ENCODE measurements at places on chromosomes 4 and X.

GRCh38 chrX:45765767-45766166 is 565.1 kb upstream of the DIPK2B start:
- DNase-seq = no peak

GRCh38 chr4:70239884-70240591 is 2.4 kb upstream of the CSN3 start:
- DNase-seq = no peak

GRCh38 chrX:124001581-124001980 is 40.1 kb downstream of the STAG2 start:
- DNase-seq = no peak

DNA sequence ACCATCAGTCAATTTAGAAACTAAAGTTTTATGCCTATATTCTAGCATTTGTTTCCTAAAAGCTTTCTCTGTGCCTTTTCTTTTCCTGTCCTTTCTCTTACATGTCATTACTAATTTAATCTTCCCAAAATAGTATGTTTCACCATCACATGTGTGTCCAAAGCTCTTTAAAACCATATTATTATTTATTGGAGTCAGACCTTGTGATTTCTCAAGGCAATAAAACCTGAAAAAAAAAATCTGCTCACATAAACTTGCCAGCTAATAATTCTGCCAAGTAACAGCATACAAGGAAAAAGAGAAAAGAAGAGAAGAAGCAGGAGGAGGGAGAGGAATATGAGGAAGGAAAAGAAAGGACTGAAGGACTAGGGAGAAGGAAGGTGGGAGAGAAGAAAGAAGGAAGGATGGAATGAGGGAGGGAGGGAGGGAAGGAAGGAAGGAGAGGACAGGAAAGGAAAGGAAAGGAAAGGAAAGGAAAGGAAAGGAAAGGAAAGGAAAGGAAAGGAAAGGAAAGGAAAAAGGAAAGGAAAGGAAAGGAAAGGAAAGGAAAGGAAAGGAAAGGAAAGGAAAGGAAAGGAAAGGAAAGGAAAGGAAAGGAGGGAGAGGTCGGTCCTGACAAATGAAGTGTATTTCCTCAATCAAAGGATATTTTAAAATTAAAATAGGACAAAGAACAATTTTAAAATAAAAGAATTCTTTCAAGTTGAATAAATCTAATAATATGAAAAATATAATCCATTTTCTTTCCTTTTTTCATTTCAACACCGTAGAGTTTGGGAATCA is 57.4 kb downstream of the ANTXR2 start:
- DNase-seq = no peak

DNA sequence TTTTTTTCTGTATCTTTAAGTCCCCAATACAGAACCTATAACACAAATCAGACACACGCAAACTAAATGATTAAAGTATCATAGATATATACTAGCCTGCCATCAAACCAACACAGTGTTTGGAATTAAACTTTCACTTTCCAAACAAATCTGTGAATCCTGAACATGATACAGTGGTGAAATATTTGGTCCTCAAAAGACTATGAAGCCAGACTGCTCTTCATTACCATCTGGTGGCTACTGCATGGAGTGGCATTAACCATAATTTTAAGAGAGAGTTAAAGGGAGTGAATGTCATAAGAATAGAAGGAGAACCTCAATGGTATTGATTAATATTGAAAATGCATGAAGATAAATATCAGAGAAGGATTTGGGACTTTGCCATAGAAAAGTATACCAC is 9.2 kb upstream of the GABRA4 start:
- DNase-seq = no peak

- no peak for DNase-seq
These were observed 68.1 kb downstream of the DIAPH2 start for GRCh38 chrX:96752781-96753180.

- DNase-seq = no peak
These were observed 130.1 kb downstream of the PDE5A start for GRCh38 chr4:119498527-119498926.

DNA sequence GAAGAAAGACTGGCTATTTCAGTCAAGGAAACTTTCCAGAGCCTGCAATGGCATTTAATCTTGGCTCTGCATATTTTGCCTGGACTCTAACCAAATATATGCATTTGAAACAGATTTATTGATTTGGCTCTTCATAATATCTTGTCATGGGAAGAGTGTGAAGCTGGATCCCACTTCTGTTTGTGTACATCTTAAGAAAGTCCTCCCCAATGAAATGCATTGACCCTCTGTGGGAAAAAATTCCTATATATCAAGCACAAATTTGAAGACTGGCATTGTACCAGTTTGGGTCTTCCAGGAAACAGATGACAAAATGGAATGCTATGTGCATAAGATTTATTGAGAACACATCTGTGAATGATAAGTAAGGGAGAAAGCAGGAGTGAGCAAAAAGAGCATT is 897.3 kb upstream of the TENM3 start:
- DNase-seq = no peak

DNA sequence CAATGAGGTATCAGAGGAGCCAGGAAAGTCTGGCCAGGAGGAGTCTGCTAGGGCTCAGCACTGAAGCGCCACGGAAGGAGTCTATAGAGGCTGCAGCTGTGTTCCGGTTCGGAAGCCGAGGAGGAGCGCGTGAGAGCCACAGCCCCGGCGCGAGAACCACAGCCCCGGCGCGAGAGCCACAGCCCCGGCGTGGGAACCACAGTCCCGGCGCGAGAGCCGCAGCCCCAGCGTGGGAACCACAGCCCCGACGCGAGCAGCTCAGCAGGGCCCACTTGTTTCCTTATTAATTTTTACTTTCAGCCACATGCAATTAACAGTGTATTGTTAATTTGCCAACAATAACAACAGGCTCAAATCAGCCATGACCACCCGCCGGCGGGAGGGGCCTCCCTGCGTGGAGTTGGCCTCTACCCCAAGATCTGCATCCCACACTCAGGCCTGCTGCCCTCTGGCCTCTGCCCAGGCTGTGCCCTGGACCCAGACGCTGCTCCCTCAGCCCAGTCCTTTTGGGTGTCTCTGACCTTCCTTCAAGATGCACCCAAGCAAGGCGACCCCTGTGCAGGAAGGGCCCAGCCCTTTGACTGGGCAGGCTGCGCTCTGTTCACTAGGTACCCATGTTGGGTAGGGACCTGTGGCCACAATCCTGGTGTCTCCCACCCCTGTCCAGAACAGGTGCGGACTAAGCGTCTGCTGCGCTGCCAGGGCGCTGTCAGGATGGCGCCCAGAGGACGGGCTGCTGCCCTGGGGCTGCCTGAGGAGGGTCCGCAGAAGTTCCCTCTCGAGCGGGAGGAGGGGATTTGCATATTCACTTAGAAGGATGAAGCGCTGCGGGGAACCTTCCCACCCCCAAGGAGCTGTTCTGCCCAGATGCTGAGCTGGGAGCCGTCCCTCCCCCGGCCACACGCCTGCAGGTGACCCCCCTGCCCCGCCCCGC is 113.8 kb downstream of the ADRA2C start:
- no peak for DNase-seq

DNA sequence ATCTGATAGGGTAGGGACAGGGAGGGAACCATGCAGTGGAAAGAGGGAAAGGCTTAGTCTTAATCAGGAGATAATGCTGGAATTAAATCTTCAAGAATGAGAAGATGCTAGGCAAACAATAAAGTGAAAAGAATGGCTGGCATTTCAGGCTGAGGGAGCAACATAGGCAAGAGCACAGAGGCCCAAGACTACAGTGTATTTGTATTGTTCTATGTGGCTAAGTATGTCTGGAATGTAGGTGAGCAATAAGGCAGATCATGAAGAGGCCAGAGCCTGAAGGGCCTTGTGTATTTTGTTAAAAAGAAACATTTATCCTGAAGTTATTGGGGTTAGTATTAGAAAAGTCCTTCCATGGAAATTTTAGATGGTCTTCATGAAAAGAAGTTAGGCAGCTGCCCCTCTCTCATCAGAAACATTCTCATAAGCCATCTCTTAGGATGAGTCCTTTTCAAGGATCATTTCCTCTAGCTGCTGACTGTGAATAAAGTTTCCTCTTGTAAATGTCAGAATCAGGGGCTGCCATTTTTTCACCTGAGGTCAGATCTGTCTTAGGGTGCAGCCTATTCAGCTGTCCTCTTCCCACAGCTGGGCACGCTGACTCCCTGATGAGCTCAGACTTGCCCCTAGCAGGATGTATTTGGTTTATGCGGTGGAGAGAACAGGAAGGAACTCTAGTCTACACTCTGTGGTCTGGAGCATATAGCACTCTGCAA is 46.3 kb downstream of the ATP10D start:
- no peak for DNase-seq

DNA sequence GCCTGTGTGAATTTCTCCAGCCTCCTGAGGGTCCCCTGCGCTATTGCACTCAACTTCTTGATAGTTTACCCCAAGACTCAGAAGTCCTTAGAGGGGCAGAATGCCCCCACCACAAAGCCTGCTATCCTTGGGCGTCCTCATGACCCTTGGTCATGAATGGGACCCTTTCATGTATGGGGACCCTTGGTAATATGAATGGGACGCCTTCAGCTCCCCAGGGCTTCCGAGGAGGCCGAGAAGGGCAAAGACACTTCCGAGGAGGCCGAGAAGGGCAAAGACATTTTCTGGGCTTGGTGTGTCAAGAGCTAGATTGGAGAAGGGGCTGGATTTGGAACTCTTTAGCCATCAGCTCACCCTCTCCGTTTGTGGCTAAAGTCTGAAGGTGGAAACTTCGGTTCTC is 8.6 kb downstream of the SHOX start:
- DNase-seq = no peak

DNA sequence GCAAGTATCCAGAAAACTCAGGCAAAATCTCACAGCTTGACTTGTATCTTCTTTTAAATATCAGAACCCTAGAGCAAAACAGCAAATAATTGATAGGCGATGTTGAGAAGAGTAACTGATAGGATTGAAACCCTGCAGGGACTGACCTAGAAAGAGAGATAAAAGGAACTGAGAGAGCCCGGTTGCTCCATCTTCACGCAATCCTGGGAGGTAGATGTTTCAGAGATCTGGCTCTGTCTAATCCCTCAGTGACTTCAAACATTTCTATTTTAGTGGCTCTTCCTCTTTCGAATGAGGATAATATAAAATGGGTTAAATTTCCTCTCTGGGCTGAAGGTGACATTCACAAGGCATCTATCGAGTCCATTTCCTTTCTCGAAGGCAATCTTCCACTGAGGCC is 39.3 kb upstream of the RPL34 start:
- no peak for DNase-seq

- DNase-seq = no peak
These were observed 576.5 kb upstream of the CPXCR1 start for GRCh38 chrX:88170553-88170952.

DNA sequence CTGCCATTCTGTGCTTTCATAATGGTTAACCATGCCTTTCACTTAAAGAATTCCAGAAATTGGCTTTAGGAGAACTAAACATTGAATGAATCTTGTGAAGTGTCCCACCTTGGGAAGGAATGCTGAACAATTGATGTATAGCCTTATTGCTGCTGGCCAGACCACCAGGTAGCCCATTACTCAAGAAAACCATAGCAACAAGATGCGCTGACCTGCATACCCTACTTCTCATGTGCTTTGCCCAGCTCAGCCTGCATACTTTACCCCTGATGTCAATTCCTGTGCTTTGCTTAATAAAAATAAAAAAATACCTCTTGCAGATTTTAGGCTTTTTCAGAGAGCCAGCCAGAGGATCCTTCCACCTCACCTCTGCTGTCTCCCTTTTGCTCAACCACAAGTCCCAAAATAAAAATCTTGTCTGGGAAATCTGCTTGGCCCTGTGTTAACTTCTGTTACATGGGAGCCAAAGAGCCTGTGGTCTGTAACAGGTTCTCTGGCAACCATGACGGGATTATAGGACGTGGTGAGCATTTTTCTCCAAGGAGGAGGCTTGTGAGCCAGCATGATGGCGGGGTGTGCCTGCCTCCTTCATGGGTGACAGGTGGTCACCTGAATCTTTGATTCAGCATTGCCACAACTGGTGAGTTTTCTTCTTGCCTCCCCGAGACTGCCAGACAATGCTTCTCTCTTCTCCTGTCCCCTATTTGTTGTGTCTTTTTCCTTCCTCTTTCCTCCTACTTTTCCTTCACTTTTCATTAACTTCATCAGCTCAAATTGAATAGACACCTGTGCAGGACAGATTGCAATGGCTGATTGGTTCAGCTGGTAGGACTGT is 106.8 kb downstream of the ARSJ start:
- no peak for DNase-seq

GRCh38 chr4:71186566-71187403 is 152.0 kb upstream of the SLC4A4 start:
- no peak for DNase-seq

DNA sequence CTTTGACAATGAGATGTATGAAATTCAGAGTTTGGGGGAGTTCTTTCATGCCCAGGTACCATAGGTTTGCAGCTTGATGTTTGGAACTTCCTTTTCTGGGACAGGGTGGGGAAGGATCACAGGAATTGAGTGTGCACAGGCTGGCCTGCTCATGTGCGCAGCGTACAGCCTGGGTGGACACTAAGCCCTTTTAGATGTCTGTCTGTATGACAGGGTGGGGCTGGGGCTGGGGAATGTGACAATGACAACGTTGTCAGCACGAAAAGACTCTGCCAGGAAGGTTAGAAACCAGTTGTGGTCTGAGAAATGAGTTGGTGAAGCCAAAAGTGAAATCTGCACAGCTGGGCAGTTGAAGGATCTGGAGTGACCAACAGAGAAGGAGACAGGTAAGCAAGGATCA is 47.4 kb downstream of the WWC2 start:
- no peak for DNase-seq

DNA sequence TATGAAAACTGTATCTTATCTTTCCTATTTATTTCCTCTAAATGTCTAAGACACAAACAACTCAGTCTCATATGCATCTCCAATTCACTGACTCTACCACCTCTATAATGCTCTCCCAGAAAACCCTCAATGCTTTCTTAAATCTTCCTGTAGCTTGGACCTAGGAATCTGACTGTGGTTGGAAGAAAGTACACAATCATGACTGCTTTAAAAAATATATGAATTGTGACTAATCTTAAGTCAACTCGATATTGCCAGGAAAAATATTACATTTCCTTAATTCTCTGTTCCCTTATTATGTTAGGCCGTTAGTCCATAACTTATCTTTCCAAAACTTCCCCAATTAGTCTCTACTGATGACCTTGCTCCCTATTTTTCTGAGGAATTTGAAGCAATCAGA is 87.0 kb downstream of the SPCS3 start:
- no peak for DNase-seq

GRCh38 chrX:85243155-85243554 is 424 bp downstream of the SATL1 start:
- DNase-seq = no peak

- no peak for DNase-seq
These were observed 80.2 kb downstream of the SH2D1A start for GRCh38 chrX:124426288-124427169.

DNA sequence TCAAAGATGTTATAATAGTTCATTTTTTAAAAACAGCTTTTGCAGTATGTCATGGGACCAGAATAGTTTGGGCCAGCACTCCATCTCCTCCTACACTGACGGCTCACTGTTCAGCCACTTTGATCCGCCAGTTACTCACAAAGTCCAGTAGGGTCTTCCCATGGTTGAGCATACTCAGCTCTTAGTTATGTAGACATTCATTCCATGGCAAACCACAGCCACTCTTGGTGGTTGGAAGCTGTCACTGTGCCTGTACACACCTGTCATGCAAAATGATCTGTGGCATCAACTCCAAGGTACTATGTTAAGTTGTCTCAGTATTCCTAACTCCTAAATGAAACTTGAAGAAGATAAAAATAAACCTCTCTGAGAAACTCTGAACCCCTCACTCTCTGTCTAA is 127.2 kb downstream of the NR3C2 start:
- no peak for DNase-seq

GRCh38 chrX:30153175-30153880 is 62.0 kb upstream of the MAGEB2 start:
- DNase-seq = no peak

- DNase-seq = no peak
These were observed 1418.7 kb downstream of the FSTL5 start for GRCh38 chr4:160745126-160745525.

GRCh38 chr4:150573534-150573933 is 8.4 kb upstream of the MAB21L2 start:
- no peak for DNase-seq

Measured in stimulated activated CD8-positive, alpha-beta memory T cell treated with anti-CD3 and anti-CD28 coated beads, Interleukin-4, amount 100 ng/mL, for 4 hours (primary cell).